CD4-positive, alpha-beta T cell treated with Interleukin-21 for 1 hour (primary cell): ENCODE measurements at places on chromosomes 11 and 22.

GRCh38 chr11:17561111-17561415 is 14.0 kb downstream of the OTOG start:
- no peak for DNase-seq

DNA sequence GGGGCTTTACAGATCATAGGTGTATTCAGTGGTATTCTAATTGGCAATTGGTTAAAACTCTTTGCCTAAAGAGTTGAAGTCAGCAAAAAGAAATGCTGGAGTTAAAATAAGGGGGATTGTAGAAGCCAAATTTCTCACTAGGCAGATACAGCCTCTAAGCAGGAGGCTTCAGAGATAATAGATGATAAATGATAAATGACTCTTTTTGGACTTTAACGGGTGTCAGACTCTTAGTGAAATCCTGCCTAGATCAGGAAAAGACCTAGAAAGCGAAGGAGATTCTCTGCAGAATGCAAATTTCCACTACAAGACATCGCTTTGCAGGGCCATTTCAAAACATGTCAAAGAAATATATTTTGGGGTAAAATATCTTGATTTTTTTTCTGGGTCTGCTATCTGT is 182.8 kb downstream of the FAM76B start:
- DNase-seq, result no peak

- no peak for DNase-seq
These were observed 4.4 kb upstream of the DAGLA start for GRCh38 chr11:61675826-61676225.

GRCh38 chr22:43955883-43956782 is 891 bp downstream of the SAMM50 start:
- peak; percentile 18 for DNase-seq

DNA sequence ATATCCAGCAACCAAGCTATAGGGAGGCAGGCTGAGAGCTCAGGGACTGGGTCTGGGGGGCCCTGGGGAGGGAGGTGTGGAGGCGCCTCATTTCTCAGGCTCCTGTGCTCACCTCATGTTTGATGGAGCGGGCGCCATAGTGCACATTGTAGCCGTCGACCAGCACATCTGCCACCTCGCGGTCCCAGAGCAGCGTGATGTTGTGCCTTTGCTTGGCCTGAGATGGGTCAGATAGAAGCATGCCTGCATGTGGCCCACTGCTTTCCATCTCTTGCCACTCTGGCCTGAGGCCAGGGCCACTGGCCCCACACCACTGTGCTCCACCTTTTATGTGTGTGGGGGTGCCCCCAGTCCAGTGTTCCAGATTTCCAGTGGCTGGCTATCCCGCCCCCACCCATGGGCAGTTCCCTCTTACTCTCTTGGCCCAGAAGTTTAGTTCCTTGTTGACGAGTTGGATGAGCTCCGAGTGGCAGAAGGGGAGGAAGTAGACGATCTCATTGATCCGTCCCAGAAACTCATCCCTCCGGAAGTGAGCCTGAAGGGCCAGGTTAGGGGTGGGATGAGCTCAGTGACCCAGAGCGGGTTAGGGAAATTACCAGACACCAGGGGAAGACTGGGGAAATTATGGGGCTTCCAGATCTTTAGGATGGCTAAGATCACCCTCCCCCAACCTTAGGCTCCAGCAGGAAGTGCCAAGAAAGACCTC is 50.1 kb upstream of the PHOX2A start:
- DNase-seq, result no peak

GRCh38 chr11:73330569-73331093 is 22.6 kb downstream of the ARHGEF17 start:
- DNase-seq, result no peak

DNA sequence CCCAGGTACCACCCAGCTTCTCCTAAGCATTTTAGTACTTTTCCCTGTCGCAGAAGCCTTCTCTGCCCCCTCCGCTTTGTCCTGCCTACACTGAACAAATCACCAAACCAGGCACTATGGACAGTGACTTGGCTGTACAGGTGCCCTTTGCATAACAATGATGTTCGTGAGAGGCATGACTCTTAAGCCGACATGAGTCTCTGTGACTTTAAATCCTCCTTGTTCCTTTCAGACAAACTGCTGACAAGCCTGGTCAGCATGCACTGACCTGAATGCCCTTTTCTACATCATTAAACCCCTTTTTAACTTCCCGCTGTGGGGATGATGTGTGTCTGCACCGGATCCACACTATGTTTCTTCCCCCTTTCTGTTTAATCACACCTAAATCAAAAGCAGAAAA is 16.6 kb downstream of the CAVIN3 start:
- DNase-seq, result no peak

DNA sequence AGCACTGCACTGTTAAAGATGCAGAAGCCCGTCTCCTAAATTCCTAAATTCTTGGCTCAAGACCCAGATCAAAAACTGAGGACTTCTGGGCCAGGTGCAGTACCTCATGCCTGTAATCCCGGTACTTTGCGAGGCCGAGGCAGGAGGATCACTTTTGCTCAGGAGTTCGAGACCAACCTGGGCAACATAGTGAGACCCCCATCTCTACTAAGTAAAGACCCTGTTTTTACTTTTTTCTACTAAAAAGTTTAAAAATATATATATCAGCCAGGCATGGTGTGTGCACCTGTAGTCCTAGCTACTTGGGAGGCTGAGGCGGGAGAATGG is 29.7 kb downstream of the PDGFB start:
- no peak for DNase-seq

DNA sequence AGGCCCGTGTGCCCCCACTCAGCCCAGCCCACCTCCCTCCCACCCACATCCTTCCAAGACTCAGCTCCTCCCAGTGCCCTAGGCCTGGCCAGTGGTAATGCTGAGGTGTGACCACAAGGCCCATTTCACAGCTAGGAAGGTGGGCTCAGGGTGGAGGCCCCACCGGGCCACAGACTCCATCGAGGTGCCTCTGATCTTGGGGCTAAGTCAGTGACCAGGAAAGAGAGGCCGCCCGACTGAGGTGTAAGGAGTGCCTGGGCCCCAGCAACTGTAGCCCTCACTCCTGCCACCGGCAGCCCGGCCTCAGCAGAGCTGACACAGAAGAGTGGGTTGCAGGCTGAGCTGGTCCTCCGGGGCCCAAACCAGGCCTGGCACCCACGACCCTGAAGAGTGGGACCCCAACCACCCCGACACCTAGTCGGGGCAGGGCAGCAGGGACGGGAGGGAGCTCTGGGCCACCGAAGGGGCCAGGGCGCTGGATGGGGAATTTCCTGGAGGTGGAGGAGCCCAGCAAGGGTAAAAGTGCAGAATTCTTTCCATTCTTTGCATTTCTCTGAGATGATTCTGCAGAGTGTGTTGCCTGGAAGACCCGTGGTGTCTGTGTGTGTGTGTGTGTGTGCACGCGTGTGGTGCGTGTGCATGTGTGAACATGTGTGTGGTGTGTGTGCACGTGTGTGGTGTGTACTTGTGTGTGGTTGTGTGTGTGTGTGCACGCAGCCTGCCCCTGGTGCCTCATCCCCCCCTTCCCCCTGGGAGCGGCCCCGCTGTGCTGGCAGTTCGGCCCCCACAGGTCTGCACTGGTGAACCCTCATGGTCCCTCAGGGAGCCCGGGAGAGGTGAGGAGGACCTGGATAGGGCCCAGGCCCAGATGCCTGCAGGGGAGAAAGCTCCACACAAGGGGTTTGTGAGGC is 8.3 kb upstream of the PIM3 start:
- DNase-seq, result no peak

DNA sequence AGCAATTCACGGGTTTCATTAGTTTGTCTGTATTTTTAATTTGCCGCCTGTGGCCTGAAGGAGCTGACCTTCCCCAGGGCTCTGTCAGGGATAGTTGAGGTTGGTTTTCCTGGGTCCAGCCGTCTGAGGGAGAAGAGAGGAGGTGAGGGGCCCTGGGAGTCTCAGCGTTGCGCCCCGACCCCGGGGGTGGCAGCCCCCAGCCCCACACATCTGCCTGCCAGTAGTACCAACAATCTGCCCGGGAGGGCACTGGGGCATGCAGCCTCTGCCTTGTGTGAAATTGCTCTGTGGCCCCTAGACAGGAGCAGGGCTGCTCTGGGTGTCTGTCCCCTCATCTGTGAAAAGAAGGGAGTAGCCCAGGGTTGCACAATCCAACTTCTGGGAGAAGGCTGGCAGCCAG is 6.6 kb downstream of the B3GAT1 start:
- no peak for DNase-seq

DNA sequence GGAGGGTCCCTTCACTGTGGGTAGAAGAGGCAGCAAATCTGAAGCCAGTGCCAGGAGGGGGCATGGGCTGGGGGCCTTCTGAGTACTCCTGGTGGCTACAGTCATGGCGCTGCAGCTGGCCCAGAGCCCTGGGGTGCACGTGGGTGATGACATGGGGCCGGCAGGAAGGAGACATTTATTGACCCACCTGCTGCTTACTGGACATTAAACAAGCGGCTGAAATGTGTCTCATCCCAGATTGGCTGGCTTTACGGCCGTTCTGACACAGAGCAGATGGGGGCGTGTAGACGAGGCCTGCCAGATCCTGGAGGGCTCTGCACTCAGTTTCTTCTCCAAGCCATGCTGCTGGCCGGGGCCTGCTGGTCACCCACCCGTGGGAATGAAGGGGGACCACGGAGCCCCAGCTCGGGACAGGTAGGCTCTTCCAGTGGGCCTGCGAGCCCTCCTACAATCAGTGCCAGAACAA is 906.9 kb downstream of the BRD1 start:
- no peak for DNase-seq

- DNase-seq, result no peak
These were observed 165.4 kb downstream of the AASDHPPT start for GRCh38 chr11:106242718-106243415.

- DNase-seq, result no peak
These were observed 6.1 kb downstream of the MYH9 start for GRCh38 chr22:36381513-36382128.
